ENCODE measurements at places on chromosomes 7 and 10.

DNA sequence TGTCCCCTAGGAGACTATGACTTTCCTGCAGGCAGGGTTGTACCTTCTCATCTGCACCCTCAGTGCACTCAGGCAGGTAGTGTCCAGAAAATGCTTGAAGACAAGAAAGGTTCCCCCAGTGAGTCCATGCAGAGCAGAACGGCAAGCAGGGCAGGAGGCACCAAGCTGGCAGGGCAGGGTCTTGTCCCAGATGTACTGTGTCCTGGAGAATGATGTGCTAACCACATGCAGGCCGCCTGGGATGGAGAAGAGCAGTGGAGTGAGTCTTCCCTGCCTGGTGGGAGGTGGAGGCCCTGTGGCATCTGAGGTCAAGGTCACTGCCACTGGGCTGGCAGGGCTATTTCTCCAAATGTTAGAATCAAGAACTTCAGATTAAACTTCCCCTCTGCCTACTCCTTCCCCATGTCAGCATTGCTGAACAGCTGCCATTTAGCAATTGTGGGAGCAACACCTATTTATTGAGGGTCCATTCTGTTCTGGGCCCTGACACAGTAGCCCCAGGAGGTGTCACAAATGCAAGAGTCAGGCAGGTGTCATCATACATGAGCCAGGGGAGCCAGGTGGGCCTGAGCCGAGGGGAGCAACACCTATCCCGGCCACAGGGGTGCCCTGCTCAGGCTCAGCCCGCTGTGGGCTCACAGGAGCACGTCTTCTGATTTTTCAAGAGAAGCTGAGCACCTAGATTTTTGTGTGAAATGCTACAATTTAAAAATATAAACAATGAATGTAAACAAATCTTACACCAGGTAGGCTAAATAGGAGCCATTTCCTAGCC lies 34.1 kb downstream of the PTPRE start:
- no peak for DNase-seq

GRCh38 chr7:39416866-39417265 lies 149.3 kb upstream of the YAE1 start:
- no peak for DNase-seq

DNA sequence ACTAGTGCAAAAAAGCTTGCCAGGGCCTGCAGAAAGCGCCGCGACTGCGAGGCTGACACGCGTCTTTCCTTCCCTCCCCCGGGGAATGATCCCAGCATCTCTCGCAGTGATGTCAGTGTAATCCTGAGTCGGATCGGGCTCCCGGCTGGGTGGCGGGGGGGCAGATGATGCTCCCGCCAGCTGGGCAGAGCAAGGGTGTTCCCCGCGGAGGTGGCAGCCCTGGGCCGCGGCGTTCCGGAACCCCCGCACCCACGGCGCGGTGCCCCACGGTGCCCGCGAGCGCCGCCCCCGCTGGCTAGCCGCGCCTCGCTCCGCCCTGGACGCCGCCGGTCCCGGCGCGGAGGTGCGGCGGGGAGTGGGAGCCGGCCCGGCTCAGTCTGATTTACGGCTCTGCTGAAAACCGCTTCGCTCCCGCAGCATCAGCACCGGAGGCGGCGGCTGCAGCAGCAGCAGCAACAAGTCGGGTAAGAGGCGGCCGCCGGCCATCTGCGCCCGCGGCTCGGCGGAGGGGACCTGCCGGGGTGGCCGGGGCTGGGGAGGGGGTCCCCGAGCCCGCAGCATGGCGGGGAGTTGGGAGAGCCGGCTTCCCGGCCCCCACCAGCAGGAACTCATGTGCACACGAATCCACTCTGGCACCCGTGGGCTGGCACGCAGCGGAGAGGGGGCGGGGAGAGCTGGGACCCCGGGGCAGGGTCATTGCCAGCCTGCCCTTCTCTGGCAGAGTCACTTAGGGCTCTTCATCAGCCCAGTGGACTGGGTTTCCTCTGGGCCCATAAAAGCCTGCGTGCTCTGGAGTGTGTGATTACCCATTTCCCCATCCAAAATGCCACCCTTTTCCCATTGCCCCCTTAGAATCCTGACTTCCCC lies at the start of gene ZNF365:
ZNF365 (plus strand) TSS at position 375 of the 867 bp plus-strand sequence. CDS start 1,825 bp downstream, outside the sequence.
- peak; percentile 75 for DNase-seq

DNA sequence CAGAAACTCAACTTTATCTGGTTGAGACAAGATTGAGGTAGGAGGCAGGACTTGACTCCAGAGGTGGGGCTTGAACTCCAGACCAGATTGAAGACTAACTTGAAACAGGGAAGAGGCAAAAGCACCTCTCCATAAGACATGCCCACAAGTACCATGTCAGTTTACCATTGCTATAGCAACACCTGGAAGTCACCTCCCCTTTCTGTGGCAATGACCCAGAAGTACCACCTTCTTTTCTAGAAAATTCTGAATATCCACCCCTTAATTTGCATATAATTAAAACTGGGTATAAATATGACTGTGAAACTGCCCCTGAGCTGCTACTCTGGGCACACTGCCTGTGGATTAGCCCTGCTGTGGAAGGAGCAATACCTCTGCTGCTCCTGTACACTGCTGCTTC lies 4.9 kb upstream of the TOMM7 start:
- DNase-seq = no peak

- no peak for DNase-seq
These were observed at the start of gene ATOH7 for GRCh38 chr10:68231817-68232251. Gene ATOH7, minus strand, starts transcription at chr10:68232113. Its CDS starts 436 bp downstream, at chr10:68231677.

GRCh38 chr7:73463966-73464365 lies 30.4 kb downstream of the FZD9 start:
- DNase-seq = no peak

DNA sequence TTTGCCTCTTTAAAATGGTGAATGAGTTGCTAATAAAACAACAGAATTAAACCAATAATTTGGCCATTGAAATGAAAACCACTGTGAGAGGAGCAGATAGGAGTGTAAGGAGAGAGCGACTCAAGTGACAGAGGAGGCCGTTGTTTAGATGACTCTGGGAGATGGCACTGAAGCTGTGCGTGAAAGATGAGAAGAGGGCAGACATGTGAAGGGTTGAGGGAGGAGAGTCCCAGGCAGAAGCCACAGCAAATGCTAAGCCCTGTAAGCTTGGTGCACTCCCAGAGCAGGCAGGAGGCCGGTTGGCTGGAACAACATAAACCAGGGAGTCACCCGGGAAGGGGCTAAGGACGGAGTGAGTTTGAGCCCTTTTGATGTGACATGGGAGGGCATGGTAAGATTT lies 814 bp upstream of the OPALIN start:
- DNase-seq = no peak

GRCh38 chr7:142338633-142339501 lies 81.0 kb upstream of the PRSS58 start:
- DNase-seq = no peak

- DNase-seq = no peak
These were observed 200.9 kb downstream of the CXCL12 start for GRCh38 chr10:44183667-44184632.

DNA sequence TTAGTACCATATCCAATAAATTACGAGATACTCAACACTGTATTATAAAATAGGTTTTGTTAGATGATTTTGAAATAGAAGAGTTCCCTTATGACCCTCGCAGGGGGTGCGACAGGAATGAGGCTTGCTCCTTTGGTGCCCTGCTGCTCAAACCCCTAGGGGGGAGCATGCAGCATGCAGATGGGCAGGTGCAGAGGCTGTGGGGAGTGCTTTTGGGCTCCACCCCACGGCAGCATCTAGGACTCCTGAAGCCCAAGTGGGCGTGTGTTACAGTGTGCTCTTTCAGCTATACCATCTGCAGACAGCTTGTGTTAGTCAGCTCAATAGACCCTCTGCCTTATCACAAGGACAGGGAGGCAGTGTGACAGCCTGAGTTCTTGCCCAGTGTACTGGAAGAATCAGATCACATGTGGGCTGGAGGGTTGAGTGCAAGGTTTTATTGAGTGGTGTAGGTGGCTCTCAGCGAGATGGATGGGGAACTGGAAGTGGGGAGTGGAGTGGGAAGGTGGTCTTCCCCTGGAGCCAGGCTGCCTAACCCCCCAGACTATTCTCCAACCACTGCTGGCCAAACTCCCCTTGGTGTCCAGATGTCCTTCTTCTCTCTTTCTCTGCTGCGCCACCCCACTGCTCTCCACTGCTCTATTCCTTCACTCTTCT lies 3.1 kb upstream of the MRC1 start:
- DNase-seq = no peak

DNA sequence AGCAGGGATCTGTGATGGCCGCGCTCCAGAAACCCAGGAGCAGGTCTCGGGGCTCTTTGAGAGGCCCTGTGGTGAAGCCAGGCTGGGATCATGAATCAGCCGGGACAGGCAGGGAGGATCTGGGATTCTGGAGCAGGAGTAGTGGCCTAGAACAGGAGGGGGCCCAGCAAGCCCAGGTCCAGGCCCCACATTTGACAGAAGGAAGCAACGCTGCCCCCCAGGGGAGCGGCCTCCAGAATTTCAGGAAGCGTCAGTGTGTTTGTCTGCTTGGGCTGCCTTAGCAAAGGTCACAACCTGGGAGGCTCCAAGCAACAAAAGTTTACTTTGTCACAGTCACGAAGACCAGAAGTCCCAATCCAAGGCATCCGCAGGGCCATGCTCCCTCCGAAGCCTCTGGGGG lies 36.8 kb downstream of the CLRN3 start:
- DNase-seq = no peak

- no peak for DNase-seq
These were observed 173.6 kb upstream of the AKR1E2 start for GRCh38 chr10:4652111-4653010.

DNA sequence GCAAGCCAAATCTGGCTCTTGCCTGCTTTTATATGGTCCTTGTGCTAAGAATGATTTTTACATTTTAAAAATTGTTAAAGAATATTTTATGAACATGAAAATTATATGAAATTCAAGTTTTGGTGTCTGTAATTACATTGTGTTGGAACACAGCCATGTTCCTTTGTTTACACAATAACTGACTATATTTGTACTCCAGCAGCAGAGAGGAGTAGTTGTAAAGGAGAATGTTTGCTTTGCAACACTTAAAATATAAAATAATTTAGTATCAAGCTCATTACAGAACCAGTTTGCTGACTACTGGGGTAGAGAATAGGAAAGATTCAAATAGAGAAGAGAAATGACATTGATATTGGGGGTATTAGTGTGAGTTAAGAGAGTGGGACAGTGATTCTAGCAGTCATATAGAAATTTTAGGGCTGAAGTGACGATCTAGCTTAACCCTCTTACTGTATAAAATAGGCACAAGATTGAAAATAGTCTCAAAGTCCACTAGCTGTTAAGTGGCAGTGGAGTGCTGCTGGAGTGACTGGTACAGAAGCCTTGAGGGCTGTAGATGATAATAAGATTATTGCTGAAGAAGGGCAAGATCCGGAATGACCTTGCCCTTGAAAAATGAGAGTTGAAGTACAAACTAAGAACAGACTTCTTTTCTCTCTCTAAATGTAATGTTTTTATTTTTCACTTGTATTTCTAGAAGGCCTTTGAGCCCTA lies 28.2 kb downstream of the SGPL1 start:
- DNase-seq = no peak
